ENCODE measurements at places on chromosomes 3 and 15.

DNA sequence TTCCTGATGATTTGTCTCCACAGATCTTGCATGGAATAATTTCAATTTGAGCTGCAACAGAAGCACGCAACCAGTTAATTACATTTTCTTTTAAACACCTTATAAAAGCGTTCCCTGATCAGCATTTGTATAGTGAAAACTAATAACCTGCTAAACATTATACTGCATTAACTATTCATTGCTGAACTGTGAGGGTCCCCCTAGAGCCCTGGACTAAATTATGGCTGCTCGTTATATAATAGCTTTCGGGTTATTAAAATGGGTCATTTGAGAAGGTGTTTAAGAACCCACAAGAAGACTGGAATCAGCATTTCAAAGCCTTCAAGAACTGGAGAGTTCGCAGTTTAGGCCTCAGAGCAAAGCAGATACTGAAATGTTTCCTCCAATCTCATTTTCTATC, 52.9 kb upstream of the ICE2 start:
- no peak for DNase-seq

DNA sequence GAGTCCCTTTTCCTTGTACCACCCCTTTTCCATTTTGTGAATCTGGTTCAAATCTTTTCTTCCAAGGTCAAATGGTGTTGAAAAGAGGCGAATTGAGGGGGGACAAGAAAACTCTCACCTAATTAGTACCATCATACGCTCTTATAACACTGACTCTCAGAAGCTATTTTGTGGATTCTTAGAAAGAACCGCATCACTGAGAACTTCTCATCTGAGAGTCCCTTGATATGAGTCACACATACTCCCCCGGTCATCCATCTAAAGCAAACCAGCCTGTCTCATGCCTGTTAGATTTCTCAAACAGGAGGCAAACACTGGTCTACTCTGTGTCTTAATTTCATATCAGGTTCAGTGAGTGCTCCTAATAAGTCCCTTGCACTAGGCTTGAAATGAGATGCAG, 76.5 kb upstream of the SPRED1 start:
- no peak for DNase-seq

- no peak for DNase-seq
These were observed 5.2 kb upstream of the SYNM start for GRCh38 chr15:99099661-99100060.

- no peak for DNase-seq
These were observed 95.1 kb downstream of the RPL39L start for GRCh38 chr3:187044206-187044605.

GRCh38 chr3:77746048-77746447, 706.1 kb downstream of the ROBO2 start:
- DNase-seq, result no peak

DNA sequence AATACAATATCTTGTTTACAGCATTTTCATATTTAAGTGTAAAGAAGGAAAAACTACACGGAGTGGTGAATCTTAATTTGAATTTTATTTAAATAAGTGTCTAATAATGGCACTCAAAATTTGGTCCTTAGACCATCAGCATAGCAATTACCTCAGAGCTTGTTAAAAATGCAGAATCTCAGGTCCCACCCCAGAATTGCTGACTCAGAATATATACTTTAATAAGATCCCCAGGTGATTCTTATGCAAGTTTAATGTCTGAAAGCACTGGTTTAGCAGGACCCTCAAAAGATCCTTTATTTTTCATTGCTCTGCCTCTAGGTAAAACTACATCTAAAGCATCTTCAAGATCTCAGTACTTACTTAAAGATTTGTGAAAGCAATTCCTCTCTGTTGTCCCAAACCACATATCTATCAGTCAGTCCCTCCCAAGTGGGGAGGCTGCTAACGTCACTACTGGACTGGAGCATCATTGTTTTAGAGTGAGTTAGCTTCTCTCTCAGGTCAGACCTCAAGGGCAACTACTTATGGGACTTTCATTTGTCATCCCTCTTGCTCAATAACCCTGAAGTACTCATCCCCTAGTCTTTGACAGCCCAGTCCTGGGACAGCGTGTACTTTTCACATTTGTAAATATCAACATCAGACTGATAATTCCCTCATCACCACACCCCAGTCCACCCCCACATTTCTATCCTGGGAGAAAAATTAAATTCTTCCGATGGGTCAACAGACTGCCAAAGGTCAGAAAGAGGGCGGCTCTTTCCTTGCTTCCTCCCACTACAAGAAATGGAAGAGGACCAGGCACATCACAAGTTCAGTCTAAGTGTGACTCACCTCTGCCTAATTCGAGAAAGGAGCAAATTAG, 76.7 kb downstream of the CBLB start:
- no peak for DNase-seq

GRCh38 chr3:167491621-167492020, 17.8 kb upstream of the SERPINI2 start:
- DNase-seq, result no peak

DNA sequence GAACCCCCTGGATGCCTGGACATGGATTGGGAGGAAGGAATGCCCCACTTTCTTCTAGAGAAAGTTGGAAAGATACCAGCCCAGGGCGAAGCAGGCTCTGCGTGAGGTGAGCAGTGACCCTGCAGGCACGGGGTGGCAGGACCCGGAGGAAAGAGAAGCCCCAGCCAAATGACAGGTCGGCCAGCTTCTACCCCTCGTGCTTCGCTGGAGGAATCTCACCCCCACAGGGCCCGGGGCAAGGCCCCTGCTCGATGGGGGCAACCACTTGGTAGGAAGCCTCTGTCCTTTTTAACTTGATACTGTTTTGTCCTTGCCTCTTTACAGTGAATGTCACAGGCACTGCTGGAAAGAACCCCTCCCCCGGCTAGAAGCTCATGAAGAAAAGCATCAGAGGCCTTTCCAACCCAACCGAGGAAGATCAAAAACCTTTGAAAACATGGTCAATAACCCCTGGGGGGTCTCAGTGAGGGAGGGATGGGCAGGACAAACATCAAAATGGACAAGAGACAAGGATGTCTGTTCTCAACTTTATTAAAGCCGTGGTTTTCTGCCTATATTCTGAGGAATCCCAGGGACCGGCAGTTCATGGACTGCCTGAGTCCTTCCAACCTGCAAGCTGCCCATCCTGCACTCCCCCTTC, 54.4 kb downstream of the SH3BP5 start:
- no peak for DNase-seq

All from stimulated activated CD4-positive, alpha-beta T cell treated with anti-CD3 and anti-CD28 coated beads, Interleukin-1b, Interleukin-23, amount 100 ng/mL, for 24 hours (primary cell).